ENCODE measurements at places on chromosomes 4 and X. TPM values are rescaled to one million over a fixed set of nuclear protein-coding genes. Genes with fewer than 3 reads are reported as not detected.

DMP1 gene
- not detected for polyA plus RNA-seq

CEP135 gene
- polyA plus RNA-seq: 3.2 TPM

DRP2 gene
- polyA plus RNA-seq: 0.22 TPM

KLB gene
- 11.5 TPM for polyA plus RNA-seq

TXLNG gene
- 11.4 TPM for polyA plus RNA-seq

FRG2 gene
- polyA plus RNA-seq: not detected

NEIL3 gene
- 0.87 TPM for polyA plus RNA-seq

Data from hepatocyte (in vitro differentiated cells).